ENCODE measurements at places on chromosomes 13 and 19. TPM values are rescaled to one million over a fixed set of nuclear protein-coding genes. Genes with fewer than 3 reads are reported as not detected.

MEF2B gene
- not detected for total RNA-seq

PTPRH gene
- total RNA-seq: 0.69 TPM

SYCN gene
- not detected for total RNA-seq

ZNF221 gene
- 20.3 TPM for total RNA-seq

CASP14 gene
- not detected for total RNA-seq

KIR3DL2 gene
- not detected for total RNA-seq

OXGR1 gene
- total RNA-seq: 3.0 TPM

FBXO27 gene
- total RNA-seq: 10.4 TPM
